ENCODE measurements at places on chromosomes 7 and 10.

DNA sequence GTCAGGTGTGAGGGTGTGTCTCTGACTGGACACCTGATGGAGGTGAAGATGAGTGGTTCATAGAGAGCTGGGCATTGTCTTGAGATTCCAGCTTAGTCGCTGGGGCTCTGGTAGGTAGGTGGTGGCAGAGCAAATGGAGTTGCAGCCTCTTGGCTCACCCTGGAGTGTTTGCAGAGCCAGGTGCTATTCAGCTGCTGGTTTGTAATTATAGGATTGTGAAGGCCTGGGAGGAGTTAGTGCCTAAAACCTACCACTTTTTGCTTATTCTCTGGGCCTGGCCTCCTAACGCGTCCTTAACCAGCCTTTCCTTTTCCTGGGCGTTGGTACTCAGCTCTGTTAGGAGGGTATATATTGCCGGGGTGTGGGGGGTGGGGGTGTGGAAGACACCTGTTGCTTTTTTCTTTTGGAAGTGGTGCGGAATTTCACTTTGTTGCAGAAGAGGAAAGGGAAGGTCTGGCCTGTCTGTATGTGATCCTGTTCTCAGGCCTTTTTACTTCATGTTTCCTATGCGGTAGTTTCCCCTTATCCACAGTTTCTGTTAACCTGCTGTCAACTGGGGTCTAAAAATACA is 3.2 kb downstream of the PPRC1 start:
- DNase-seq = no peak

DNA sequence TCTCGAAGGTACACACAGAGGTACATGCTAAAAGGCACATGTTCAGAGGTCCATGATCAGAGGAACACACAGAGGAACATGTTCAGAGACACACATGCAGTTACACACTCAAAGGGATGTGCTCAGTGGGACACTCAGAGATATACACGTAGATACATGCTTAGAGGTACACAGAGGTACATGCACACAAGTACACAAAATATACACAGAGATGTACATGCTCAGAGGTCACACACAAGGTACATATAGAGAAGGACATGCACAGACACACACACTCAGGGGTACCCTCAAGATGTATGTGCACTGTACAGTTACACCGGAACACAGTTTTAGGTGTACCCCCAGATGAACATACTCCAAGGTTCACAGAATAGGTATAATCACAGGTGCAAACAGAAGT is 18.8 kb downstream of the NPC1L1 start:
- no peak for DNase-seq

DNA sequence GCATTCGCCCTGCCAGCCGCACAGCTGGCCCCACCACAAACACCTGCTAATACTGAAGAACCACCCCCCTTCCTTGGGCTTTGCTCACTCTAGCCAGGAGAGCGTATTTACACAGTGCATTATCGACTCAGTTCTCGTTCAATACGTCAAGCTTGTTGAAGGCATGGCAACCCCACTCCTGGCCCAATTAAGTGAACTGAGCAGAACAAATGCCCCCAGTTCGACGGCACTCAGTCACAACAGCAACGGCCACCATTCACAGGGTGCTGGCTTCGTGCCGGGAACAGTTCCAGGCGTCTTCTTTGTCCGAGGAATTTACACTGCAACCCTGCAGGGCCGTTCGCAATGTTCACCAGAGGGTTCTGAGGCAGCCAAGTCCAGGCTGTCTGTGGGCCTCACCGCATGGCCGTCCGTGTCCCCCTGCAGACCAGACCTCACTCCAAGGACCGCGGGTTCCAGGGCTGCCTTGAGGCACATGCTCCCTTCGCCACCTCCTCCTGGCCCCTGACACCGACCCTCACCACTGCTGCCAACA is 175.3 kb downstream of the DIP2C start:
- no peak for DNase-seq

GRCh38 chr10:113454341-113455061 is 98.4 kb upstream of the HABP2 start:
- peak; percentile 6 for DNase-seq

DNA sequence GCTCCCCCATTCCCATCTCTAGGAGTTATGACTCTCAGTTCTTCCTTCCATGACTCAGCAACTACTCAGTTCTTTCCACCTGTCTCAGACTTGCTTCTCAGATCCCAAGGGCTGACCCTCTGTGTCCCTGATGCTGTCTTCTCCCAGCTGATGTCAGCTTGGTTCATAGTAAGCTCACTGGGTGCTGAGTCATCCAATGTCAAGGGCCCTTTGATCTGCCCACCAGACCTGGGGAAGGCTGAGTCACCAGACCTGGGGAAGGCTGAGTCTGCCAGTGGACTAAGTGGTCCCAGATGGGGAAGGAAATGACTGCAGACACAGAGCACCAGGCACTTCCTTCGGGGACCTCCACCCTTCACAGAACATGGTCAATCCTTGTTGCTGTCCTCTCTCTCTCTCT is 76.1 kb upstream of the ZEB1 start:
- peak; percentile 56 for DNase-seq

GRCh38 chr7:7820939-7821338 is 102.5 kb upstream of the RPA3 start:
- no peak for DNase-seq

DNA sequence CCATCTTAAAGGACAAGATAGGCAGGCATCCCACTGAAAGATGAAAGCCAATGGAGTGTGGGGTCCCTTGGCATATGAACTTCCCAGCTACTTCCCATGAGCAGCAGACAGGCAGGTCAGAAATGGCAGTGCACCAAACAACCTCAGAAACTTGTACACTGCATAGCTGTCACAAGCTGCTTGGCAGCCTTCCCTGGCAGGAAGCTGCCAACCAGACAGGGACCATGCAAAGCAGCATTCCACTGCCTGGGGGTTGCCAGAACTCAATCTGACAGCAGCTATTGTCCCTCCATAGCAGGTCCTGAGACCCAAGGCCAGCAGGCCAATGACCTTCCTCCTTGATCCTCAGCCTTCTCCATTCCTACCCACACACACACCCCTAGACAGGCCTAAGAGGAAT is 139.5 kb downstream of the PLCE1 start:
- DNase-seq = no peak

DNA sequence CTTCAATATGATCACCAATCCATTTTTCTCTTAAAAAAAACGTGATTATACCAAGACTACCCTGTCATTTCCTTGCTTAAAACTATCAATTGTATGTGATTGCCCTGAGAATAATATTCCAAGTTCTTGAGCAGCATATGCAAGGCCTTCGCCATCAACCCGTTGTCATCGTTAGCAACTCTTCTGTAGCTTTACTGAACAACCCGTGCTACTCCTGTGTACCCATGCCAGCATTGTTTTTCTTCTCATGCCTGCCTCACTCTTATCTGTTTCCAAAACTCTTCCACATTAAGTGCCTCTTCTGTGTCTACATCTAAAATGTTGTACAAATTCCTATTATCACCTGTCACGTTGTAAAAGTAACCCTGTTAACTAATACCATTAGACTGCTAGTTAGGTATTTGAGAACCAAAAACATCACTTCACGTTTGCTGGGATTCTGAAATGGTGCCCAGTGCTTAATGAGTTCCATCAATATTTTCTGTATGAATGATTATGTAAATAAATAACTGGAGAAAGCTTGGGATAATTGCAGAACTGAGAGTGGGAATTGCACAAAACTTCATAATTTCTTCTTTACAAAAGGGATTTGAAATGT is 10.5 kb downstream of the CAV2 start:
- no peak for DNase-seq

GRCh38 chr10:80493522-80494051 is 39.5 kb downstream of the TSPAN14 start:
- no peak for DNase-seq

DNA sequence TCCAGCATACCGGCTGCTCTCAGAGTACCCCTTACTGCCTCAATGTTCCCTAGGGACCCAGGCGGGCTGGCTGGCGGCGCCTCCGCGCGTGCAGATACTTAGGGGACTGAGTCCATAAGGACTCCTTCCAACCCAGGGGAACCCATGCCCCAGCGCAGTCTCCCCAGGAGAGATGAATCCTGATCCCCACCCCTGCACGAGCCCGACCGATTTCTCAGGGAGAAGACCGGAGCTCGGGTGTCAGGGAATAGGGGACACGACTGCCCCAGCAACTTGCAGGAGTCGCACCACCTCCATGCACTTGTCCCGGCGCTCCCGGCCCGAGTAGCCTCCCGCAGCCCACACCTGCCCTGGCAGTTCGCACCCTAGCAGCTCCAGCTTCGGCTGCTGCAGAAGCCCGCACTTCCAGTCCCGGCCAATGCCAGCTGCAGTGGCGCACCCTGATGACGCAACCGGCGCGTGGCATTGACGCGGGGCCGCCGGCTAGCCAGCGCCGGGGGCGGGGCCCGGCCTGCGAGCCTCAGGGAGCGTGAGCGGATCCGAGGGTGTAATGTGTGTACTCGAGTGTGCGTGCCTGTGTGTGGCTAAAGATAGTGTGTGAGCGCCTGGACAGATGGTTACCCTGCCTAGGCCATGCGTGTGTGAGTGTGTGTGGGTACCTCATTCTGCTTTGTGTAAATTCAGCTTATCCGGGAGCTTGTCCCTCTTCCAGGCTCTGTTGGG is at the start of gene GPAM:
Gene GPAM (minus strand): TSS at position 437 of the 723 bp plus-strand sequence. CDS start 1,981 bp downstream, outside the sequence.
- peak; percentile 99 for DNase-seq

DNA sequence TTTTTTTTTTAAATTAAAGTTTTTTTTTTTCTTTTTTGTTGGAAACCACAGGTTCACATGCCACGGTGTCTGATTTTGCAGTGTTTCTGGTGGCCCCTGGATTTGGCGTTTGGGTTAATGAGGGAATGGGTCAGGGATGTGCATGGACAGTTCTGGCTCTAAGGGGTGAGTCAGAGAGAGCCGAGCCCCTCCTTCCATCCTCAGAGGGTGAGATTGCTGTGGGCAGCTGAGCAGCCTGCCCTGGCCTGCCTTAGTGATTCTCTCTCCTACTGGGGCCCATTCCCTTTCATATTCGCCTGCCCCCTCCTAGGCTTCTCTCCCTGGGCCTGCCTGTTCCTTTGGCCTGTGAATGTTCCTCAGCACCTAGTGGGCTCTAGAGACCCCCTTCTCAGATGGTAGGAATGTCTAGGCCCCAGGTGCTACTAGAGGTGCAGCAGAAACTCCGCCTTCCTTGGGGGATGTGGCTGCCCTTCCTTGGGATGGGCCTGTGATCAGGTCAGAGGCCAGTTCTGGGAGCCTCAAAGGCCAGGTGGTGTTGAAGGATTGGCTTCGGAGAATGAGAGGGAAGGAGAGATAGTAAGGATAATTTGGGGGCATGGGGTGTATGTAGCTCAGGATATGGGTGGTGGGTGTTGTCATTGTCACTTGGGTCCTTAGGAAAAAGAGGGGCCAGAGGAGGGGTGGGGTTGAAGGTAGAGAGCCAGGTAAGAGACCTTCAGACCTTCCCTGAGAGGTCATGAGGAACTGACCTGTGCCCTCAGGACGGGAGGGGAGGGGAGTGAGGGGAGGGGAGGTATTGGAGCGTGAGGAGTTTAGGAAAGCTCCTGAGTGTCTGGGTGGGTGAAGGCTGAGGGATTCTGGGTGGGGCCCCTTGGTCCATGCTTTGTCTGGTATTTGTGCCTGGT is 19.8 kb downstream of the TSPAN14 start:
- DNase-seq = no peak

DNA sequence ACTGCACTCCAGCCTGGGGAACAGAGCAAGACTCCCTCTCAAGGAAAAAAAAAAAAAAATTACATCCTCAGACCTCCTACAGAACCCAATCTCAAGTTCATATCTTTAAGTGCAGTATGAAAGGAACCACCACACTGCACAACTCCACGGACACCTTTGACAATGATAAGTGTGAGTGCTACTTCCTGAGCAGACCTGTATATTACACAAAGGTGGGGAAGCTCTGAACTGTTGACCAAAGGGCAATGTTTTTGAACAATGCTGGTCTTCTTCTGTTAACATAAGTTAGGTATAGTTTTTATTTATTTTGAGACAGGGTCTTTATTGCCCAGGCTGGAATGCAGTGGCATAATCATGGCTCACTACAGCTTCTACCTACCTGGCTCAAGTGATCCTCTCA is 54.1 kb upstream of the RNF148 start:
- DNase-seq = no peak

- no peak for DNase-seq
Measured at GRCh38 chr7:77570330-77571011, 33.4 kb downstream of the PTPN12 start.

DNA sequence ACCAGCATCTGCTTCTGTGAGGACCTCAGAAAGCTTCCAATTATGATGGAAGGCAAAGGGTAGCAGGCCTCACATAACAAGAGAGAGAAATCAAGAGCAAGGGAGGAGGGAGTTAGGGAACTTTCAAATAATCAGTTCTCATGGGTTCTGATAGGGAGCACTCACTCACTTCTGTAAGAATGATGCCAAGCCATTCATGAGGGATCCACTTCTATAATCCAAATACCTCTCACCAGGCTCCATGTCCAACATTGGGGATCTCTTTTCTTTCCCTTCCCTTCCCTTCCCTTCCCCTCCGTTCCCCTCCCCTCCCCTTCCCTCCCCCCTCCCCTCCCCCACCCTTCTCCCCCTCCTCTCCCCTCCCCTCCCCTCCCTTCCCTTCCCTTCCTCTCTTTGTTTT is 884.6 kb upstream of the GHITM start:
- no peak for DNase-seq

DNA sequence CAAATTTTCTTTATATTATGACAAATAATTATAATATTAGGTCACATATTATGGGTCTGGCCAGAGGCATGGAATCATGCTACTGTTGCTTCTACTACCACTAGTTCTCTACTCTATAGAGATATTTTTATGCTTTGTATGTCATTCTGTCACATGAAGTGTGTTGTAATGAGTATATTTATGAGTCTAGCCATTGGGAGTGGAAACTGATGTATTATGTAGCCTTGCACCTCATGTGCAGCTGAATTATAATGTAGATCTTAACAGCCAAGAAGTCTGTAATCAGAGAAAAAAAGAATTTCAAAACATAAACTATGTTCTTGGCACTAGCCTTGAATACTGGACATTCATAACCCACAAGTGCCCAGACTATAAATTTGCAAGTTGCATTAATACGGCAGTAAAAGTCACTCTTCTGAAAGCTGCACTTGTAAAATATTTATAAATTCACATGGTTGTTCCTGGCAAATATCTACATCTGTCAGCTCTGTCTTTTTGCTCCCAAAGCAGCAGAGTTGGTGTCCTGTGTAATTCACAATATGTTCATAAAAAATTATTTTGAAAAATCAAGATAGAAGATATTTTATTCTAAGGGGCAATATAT is 48.6 kb upstream of the SKAP2 start:
- DNase-seq = no peak

- DNase-seq = no peak
Measured at GRCh38 chr10:101902032-101902819, 58.6 kb upstream of the KCNIP2 start.

- DNase-seq = no peak
Measured at GRCh38 chr10:126421756-126422256, 33.5 kb upstream of the ADAM12 start.

DNA sequence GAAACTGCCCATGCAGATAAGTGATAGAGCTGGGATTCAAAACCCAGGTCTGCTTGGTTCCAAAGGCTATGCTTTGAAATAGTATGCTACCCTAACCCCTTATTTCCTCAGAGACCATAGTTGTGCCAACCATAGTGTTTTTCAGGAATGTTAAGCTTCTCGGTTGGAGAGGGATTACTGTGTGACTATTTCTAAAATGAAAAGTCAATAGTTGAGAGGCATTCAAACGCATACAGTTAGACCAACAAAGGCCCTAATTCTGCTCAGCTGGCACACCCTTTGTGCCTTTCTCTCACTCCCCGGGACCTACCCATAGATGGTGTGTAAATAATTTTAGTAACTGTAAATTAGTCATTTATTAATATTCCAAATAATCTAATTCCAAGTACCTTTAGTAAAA is 64.6 kb upstream of the RNF148 start:
- no peak for DNase-seq

Data from T-helper 2 cell treated with Interferon-gamma antibody and Interleukin-4, amounts not matched to agents 5 μg/mL and 100 μg/mL, for 36 hours (primary cell).